ENCODE measurements at places on chromosomes 2 and 18. TPM values are rescaled to one million over a fixed set of nuclear protein-coding genes. Genes with fewer than 3 reads are reported as not detected.

IL36G gene
- not detected for total RNA-seq

CELF4 gene
- not detected for total RNA-seq

UPP2 gene
- not detected for total RNA-seq

TUBA3E gene
- not detected for total RNA-seq

HAUS1 gene
- 23.4 TPM for total RNA-seq

GULP1 gene
- 70.4 TPM for total RNA-seq

SIX3 gene
- total RNA-seq, result not detected

IDH1 gene
- 60.0 TPM for total RNA-seq

LYPD6B gene
- not detected for total RNA-seq

ELAC1 gene
- total RNA-seq, result 11.6 TPM

DNA sequence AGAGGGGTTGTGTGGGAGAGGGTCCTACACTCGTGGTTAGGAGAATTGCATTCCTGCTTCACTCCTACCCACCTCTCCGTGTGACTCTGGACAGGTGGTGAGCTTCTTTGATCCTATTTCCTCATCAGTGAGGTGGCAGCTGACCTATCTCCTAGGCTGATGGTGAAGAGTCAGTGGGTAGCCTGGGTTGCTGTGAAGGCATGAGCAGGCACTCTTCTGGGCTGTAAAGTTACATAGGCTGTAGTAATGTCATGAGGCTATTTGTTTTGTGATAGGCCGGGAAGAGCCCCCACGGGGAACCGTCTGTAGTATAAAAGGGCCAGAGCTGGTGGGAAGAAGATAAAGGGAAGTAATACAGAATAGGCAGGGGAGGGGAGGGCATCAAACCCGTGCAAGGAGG, 83.8 kb downstream of the TMEM247 start:
- DNase-seq, result no peak

- no peak for DNase-seq
Observed at GRCh38 chr2:197740200-197740599, 35.0 kb downstream of the MARS2 start.

GRCh38 chr2:28828382-28828781, 17.7 kb downstream of the SPDYA start:
- DNase-seq, result no peak

- DNase-seq, result no peak
Observed at GRCh38 chr2:120763931-120764330, 28.3 kb downstream of the GLI2 start.

DNA sequence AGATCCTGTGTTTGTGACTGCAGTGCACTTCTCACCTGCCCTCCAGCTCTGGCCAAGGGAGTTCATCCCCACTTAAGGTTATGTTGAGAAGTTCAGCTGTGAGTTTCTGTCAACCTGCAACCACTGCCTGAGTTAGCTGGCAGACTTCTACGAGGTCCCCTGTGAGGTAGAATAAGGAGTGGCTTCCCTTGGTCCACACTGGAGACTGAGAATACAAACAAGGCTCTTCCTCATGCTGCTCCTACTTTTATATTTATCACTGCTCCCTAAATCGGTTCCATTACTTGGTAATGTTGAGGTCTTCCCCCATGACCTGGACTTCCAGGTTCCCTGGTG, 353.2 kb upstream of the CWC22 start:
- no peak for DNase-seq

GRCh38 chr18:61921621-61922235, 28.9 kb upstream of the RNF152 start:
- DNase-seq, result no peak

GRCh38 chr2:240586919-240587800, 626 bp downstream of the CAPN10 start:
- DNase-seq, result no peak

- DNase-seq, result no peak
Observed at GRCh38 chr2:39717067-39717466, 51.4 kb downstream of the TMEM178A start.

DNA sequence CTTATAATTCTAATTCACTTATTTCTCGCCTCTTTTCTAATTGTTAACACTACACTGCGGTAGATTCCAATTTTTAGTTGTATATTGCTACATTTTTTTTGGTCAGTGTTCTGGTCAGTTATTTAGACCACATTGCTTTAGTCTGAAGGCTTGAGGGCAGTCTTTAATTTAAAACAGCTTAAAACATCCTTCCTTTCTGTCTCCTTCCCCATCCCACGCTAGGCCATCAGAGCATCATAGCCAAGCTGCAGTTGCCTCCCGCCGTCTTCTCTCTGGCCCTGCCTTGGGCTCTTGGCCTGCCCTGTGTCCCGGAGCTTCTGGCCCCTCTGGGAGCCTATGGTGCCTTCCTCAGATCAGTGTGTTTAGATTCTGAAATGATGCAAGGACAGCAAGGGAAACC, 52.6 kb upstream of the GLI2 start:
- DNase-seq, result no peak

GRCh38 chr2:208013285-208014178, 11.8 kb downstream of the PLEKHM3 start:
- DNase-seq, result no peak

DNA sequence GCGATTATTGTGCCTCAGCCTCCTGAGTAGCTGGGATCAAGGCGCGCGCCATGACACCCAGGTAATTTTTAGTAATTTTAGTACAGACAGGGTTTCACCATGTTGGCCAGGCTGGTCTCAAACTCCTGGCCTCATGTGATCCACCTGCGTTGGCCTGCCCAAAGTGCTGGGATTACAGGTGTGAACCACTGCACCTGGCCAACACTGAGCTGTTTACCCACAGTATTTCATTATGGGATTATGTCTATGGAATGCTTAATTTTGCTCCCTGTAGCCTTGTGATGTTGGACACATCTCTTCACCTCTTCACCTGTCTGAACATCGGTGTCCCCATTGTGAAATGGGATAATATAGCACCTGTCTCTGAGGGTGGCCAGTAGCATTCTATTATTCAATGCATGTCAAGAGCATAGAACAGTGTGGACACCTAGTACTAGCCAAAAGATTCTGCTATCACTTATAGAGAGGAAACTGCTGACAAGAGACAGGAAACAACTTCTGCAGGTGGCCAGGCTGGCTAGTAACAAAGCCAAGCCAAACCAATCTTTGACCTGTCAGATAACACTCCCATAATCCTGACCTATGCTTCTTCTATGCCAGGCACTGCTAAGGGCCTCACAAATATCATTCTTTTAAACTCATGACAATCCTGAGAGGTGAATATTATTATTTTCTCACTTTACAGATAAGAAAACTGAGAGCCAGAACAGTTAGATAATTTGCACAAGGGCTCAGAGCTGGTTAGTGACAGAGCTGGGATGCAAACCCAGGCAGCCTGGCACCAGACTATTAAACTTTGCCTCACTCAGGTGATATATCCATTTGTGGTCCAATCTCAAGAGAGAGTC, 29.4 kb upstream of the REEP1 start:
- DNase-seq, result no peak

DNA sequence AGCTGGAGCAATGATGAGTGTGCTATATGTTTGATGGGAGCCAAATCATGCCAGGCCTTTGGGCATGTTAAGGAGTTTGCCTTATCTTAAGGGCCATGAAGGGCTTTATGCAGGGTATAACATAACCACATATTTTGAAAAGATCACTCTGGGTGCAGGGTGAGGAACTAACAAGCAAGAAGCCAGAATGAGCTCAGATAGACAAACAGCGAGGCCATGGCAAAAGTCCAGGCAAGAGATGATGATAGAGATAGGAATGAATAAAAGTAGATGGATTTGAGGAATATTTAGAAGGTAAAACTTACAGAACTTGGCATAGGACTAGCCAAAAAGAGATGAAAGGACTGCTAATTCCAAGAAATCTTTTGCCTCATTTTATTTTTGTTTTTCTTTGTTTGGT, 6.7 kb downstream of the GALNT3 start:
- no peak for DNase-seq

DNA sequence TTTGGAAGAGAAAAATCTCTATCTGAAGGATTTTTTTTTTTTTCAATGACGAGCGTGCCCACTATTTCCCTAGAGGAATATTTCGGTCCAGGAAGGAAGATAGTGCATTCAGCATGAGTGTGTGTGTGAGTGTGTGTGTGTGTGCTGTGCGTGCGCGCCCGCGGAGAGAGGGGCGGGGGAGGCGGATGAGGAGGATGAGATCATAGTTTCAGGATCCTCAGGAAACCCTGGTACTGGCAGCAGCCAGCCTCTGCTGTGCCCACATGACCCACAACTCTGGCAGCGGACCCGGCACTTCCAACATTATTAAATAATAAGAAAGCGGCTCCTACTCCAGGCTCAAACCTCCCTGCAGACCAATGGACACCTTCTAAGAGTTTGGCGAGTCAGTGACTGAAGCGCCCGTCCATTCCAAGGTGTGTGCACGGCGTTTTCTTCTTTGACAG, 217.0 kb upstream of the DTNA start:
- DNase-seq, result peak; percentile 33

- DNase-seq, result no peak
Observed at GRCh38 chr2:142112757-142113221, 18.0 kb downstream of the LRP1B start.

GRCh38 chr2:160278101-160278878, 78.2 kb upstream of the ITGB6 start:
- DNase-seq, result no peak

DNA sequence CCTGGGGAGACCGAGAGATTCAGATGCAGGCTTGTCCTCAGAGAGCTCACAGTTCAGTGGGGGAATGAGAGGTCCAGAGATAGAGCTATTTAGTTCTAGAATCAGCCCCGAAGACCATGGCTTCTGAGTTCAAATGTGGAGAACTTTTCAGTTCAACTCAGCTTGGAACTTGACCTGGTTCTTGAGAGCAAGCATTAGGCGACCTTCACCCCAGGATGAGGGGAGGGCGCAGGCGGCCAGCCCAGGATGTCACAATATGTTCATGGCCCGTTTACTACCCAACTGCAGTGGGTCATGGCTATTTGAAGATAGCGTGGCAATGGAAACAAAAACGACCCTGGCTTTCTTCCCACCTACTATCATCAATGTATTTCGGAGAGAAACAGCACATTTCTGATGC, 33.8 kb downstream of the DCDC2C start:
- no peak for DNase-seq

DNA sequence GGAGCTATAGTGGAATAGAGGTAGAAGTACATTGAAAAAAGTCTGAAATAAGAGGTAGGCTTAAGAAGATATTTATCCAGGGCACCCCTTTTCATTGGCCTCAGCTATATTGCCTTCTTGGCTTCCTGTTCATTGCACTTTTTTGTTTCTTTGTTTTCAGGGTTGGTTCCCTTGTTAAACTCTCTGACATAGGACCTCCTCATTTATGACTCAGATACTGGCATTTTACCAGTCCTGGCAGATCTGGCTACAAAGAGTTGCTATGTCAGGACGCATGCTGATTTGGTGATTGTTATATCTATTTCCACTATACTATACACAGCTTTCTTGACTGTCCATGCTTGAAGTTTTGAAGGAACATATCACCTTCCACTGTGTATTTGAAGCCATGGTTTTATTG, 60.0 kb downstream of the GCA start:
- no peak for DNase-seq

- DNase-seq, result no peak
Observed at GRCh38 chr2:227748079-227748478, 2.4 kb downstream of the SCYGR8 start.

- DNase-seq, result no peak
Observed at GRCh38 chr2:16739778-16740581, 74.3 kb upstream of the CYRIA start.

- DNase-seq, result no peak
Observed at GRCh38 chr2:100683231-100683630, 120.4 kb downstream of the PDCL3 start.

DNA sequence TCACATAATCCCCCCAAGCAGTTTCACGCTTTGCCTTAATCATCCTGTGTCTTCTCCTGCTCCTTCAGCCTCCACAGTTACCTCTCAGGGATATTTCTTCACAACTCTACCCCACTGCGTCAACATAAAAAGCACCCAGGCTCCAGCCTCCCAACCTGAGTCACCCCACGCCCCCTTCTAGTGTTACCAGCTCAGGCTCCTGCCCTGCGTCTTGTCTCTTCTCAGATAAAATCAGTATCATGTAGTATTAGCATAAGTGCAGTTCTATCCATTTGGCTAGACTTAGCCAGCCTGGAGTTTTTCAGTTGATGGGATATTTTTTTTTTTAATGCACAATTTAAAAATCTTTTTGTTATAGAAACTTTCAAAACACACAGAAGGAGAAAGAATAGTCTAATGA, 9.6 kb upstream of the PELI1 start:
- DNase-seq, result no peak

GRCh38 chr2:24885221-24886125, 34.6 kb downstream of the ADCY3 start:
- no peak for DNase-seq

GRCh38 chr18:515156-515815, 14.8 kb upstream of the COLEC12 start:
- DNase-seq, result no peak

Data from tibial nerve (tissue), 4 donors.